Natural killer cell treated with Interleukin-12 subunit alpha and Interleukin-12 subunit beta and Interleukin-15 and Interleukin-18, amount 100 ng/mL, for 72 hours (primary cell): ENCODE measurements at places on chromosomes 3 and 15. TPM values are rescaled to one million over a fixed set of nuclear protein-coding genes. Genes with fewer than 3 reads are reported as not detected.

DNA sequence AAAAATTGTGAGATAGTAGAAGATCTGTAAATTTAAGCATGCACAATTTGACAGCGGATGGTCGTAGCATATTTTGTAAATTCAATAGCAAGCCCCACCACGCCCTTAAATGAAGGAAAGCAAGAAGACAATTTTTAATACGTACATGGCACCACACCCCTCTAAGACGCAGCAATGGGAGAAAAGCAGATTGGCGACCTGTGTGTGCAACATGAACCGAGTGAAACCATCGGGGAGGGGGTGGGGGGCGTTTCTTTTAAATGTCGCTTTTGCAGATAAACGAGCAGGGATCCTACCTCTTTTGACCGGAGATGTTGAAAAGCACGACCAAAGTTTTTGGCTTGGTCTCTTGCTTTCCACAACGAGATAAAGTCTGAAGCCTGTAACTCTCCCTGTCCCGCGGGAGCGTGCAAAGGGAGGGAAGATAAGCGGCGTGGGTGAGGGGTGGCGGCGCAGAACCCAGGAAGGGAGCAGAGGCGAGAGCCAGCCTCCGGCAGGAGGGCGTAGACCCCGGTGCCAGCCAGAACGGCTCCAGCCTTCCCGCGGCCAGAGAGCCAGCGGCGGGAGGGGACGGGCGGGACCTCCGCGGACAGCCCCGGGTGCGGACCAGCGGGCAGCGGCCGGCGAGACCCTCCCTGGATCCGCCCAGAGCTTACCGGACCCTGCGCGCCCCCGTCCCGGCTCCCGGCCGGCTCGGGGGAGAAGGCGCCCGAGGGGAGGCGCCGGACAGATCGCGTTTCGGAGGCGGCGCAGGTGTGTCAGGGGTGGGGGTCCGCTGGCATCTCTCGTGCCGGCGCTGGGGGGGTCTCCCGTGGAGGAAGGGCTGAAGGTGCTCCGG lies at the start of gene CHL1:
TSS of gene CHL1 (plus strand) at position 453 of the 838 bp plus-strand sequence. CDS start 123,014 bp downstream, outside the sequence.
- no peak for DNase-seq

Gene IDH2
- 94.3 TPM for total RNA-seq

GRCh38 chr15:94272251-94272898 lies 41.0 kb downstream of the MCTP2 start:
- DNase-seq, result no peak

DNA sequence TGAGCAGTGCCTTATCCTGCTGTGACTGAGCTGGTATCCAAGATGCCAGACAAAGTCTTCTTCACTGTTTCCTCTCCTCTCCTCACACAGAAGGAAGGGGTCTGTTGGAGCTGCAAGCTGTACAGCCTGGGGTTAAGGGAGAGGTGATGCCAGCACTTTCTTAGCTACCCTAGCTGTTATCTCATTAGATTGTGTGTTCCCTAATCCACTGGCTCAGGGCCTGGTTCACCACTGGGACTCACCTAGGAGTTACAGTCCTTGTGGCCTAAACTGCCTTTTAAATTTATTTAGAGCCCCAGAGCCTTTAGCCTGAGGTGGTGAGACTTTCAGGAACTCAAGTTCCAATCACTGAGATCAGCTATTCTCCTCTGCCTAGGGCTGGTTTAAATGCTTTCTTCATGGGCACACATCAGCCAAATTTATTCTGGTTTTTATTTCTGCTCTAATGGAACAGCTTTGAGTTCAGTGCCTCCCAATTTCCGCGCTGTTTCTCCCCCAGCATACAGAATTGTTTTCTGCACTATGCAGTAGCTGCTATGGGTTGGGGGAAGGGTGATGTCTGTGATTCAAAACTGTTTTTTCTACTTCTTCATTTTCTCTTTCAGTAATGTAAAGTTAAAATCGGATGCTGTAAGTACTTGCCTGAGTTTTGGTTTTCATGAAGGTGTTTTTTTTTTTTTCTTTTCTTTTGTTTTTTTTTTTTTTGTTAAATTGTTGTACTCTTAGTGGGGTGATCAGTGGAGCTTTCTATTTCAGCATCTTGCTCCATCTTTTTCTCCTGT lies 198.8 kb downstream of the DOCK3 start:
- DNase-seq, result no peak

Gene GOLGA6L4
- total RNA-seq, result 1.2 TPM

GRCh38 chr15:40051616-40052415 lies 12.8 kb upstream of the SRP14 start:
- no peak for DNase-seq

Gene CGNL1
- total RNA-seq, result not detected

Gene CA12
- not detected for total RNA-seq

Gene CLDN18
- not detected for total RNA-seq

DNA sequence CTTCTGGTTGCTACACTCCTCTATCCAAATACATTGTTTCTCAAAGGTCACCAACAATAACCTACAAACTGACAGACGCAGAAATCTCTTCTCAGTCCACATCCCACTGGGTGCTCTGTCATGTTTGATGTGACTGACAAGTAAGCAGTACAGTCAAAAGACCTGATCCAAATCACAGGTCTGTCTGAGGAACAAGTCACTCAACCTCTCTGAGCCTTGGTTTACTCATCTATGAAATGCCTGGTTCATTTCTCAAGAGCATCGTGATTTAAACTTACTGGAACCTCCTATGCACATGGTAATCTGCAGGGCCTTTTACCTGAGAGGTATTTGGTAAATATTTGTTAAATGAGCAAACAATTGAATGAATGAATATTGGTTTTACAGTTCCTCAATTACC lies 5.5 kb downstream of the LRRC31 start:
- DNase-seq, result no peak

Gene CTXND1
- total RNA-seq, result not detected

DNA sequence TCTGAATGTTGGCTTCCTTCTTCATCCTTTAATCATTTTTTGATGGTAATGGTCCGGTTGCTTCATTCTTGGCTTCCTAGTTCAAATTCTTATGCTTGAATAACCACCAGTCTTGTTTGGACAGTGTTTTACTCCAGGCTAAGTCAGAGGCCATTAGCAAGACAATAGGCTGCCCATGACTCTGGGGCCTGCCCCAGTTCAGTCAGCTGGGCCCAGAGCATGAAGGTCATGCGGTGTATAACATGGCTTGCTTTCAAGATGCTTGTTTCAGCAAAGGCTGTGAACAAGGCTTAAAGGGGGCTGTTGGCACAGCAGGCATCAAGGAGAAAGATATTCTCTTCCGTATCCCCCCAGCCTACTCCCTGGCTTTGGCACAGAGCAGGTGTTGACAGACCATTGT lies 13.7 kb downstream of the TM4SF18 start:
- DNase-seq, result no peak

DNA sequence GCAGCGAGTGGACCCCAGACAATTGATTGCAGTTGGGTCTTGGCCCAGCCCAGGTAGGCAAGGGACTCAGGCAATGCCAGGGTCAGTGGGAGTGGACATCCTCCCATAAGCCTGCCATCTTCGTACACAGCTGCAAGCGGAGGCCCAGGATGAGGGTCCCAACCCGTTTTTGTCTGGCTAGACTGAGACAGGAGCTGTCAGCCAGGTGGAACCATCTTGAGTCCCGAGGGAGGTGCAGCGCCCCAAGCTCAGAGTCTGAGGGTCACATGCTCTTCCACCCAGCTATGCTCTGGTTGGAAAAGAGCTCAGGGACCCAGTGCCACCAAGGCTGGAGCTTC lies 22.6 kb upstream of the IP6K2 start:
- DNase-seq, result no peak

DNA sequence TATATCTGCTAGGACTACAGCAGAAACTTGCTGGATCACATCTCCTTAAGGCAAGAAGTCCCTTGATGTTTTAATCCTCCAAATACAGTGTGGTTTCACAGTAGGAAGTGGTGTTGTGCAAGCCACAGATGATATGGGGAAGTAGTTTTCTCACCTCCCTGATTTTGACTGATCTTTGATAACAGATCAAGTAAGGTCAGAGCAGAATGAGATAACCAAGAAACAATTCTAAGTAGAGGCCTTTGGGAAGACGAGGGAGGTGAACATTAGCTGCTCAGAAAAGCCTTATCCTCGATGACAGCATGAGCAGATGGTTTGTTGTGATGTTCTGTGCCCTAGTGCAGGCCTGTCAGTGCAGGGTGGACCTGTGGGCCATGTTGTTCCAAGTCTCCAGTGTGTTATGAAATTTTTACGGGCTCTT lies 61.3 kb downstream of the RIOX2 start:
- no peak for DNase-seq

DNA sequence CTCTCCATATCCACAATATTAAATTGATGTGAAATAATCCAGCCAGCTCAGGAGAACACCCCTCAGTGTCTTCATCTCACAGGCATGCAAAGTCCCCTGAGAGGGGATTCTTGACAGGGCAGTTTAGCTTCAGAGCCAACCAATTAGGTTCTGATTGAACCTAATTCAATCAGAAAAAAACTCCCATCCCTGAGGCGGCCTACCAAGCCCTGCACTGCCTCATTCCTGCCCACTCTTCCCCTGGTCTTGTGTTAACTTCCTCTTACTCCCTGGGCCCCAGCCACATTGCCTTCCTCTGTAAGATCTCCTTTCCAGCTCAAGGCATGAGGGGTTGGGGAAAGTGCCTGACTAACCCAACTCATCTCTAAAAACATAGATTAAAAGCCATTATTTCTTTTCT lies 46.1 kb downstream of the FRMD4B start:
- no peak for DNase-seq

DNA sequence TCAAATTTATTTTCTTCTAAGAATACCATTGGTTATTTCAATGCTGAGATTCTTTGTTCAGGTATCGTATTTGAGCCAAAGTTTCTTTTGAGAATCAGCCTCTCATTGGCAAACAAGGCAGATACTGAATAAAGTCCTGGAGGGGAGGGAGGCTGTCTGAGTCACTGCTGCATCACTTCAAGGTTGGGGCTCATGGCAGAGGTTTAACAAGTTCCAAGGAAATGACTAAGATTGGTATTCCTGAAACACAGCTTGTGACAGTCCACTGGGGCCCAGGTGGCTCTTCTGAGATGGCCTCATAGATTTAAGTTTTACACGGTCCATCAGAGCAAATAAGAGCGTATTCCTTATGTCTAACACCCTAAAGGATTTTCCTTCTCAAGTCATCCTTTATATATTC lies 213.8 kb upstream of the STAC start:
- no peak for DNase-seq

- no peak for DNase-seq
Measured at GRCh38 chr3:35528728-35529127, 110.6 kb upstream of the ARPP21 start.

DNA sequence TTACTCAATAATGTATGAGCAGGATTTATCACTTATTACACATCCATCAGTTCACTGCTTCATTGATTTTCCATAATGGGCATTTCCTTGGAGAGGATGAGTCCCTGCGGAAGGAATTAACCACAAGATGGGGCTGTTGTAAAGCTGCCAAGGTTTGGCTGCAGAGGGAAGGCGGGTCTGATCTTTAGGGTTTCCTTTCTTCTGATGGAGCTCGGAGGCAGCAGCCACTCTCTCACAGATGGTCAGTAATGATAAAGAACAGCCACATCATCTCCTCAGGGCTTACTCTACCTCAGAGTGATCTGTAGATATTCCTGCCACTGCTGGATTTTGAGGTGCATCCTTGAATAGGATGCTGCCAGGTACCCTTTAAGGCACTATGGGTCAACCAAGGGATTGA lies 115.2 kb downstream of the USP13 start:
- no peak for DNase-seq
